K562 (cell line): ENCODE measurements at places on chromosomes 2 and 18. TPM values are rescaled to one million over a fixed set of nuclear protein-coding genes. Genes with fewer than 3 reads are reported as not detected.
A peak's percentile ranks its signal among the peaks of the same experiment; 100 is the strongest.

- H3K4me1 ChIP-seq: peaks cover 4% of the 10 kb centered on the region; the same call in 2 of the 3 replicates
- no peak for DNase-seq
- H3K36me3 ChIP-seq: no peaks in the 10 kb centered on the region
- H3K27ac ChIP-seq: no peak overlapping the region
- H3K27me3 ChIP-seq: peaks cover 14% of the 10 kb centered on the region
Measured at GRCh38 chr2:130328710-130329109, 14.0 kb upstream of the IMP4 start.

DNA sequence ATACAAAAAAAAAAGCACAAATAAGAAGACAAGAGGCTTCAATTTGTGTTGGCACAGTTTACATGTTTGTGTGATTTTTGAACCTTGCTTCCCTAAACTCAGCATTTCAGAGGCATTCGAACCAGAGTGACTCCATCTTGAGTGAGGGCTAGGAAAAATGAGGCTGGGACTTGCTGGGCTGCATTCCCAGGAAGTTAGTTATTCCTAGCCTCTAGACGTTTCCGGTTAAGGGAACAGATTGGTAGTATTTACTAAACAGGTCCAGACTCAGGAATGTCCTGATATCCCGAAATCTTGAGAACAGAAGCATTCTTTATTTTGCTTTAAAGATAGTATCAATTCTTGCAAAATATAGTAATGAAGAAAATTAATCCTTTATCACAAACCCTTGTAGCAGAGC, 46.7 kb downstream of the RIT2 start:
- H3K4me1 ChIP-seq: no peaks in the 10 kb centered on the region
- no peaks in the 10 kb centered on the region for H3K27me3 ChIP-seq
- H3K27ac ChIP-seq: no peak overlapping the region
- no peak for DNase-seq
- H3K36me3 ChIP-seq: no peaks in the 10 kb centered on the region
- no peak overlapping the region for H3K4me3 ChIP-seq

DNA sequence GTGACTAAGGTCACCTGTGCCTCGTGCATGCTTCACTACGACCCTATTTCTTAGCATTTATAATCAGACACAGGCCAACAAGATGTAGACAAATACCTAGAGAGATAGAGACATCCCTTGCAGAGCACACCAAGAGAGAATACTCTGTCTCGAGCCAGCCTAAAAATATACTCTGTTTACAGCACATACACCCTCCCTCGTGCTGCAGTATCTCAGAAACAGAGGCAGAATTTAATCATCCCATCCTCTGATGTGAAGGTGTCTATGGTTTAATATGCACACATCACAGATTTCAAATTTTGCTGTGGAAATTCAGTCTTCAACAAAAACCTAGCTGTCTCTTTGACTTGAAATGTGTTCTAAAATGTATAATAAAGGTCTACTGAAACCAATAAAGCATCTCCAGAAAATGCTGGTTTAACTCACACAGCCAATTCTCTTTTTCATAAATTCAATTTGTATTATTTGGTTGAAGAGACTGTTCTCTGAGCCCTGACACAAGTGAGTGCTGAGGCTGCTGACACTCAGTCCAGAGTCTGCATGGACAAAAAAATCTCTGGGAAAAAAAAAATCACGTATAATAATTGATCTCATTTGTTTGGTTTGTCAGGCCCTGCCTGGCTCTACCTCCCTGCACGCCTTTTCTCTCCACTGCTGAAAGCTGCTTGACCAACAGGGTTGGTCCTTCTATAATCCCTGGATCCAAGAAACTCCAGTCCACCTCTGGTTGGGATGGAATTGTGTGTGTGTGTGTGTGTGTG, 142.0 kb upstream of the FSHR start:
- H3K4me3 ChIP-seq: no peak overlapping the region
- H3K27ac ChIP-seq: no peak overlapping the region
- H3K36me3 ChIP-seq: no peaks in the 10 kb centered on the region

GRCh38 chr2:221431477-221431876, 140.6 kb downstream of the EPHA4 start:
- H3K4me1 ChIP-seq: no peaks in the 10 kb centered on the region
- H3K27ac ChIP-seq: no peak overlapping the region
- no peaks in the 10 kb centered on the region for H3K27me3 ChIP-seq

- DNase-seq: no peak
- no peaks in the 10 kb centered on the region for H3K27me3 ChIP-seq
- H3K36me3 ChIP-seq: peaks cover 5% of the 10 kb centered on the region; the same call in 1 of the 3 replicates
- no peaks in the 10 kb centered on the region for H3K4me1 ChIP-seq
Measured at GRCh38 chr2:3314626-3315025, 63.0 kb downstream of the EIPR1 start.

DNA sequence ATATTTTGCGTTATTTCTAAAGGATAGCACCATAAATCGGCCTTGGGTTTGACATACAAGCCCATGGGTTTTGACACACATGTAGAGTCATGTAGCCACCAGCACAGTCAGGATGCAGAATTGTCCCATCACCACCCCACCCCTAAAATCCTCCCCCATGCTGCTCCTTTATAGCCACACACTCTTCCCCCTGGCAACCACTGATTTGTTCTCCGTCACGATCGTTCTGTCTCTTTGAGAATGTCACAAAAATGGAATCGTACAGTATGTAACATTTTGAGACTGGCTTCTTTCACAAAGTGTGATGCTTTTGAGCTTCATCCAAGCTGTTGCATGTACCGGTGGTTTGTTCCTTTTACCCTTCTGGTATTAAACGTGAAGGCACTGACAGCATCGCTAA, 39.1 kb downstream of the CRACDL start:
- H3K4me1 ChIP-seq: no peaks in the 10 kb centered on the region
- no peak for DNase-seq
- H3K4me3 ChIP-seq: no peak overlapping the region
- H3K27me3 ChIP-seq: peaks cover 63% of the 10 kb centered on the region
- no peaks in the 10 kb centered on the region for H3K36me3 ChIP-seq

DNA sequence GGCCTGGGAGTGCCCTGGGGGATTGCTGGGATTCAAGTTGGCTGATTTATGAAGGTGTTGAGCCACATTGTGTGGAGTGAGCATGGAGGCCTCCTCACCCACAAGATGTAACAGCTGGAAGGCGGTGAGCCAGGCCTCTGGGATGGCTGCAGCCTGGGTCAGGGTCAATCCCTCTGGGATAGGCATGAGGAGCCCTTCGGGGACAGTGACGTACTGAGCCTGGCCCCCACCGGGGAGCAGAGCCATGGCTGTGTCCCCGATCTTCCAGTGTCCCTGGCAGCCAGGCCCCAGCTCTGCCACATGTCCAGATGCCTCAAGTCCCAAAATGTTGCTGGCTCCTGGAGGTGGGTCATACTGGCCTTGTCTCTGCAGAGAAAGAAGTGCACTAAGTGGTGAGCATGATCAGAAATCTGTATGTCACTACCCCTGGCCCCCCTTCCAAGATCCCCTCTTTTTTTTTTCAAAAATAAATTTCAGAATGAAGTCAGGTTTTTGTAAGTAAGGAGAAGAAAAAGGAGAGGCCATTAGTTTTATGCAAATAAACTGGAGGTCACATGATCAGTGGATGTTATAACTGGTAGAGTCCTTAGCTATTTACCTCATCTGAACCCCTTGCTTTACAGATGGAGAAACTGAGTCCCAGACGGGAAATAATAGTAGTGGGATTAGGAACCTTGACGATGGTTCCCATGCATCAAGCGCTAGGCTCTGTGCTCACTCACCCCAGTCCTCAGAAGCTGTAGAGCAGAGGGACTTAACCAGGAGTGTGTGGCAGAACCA, 1.7 kb downstream of the TP53I3 start:
- H3K27ac ChIP-seq: peak overlapping the region; percentile 75; the same call in 2 of the 3 replicates
- DNase-seq: no peak
- no peaks in the 10 kb centered on the region for H3K27me3 ChIP-seq
- H3K36me3 ChIP-seq: peaks cover 13% of the 10 kb centered on the region; the same call in 2 of the 3 replicates
- H3K4me1 ChIP-seq: peaks cover 15% of the 10 kb centered on the region; the same call in 2 of the 3 replicates

- H3K4me1 ChIP-seq: peaks cover 9% of the 10 kb centered on the region
- no peaks in the 10 kb centered on the region for H3K27me3 ChIP-seq
- no peak overlapping the region for H3K4me3 ChIP-seq
- DNase-seq: no peak
Measured at GRCh38 chr2:9610781-9611548, 19.8 kb downstream of the YWHAQ start.

DNA sequence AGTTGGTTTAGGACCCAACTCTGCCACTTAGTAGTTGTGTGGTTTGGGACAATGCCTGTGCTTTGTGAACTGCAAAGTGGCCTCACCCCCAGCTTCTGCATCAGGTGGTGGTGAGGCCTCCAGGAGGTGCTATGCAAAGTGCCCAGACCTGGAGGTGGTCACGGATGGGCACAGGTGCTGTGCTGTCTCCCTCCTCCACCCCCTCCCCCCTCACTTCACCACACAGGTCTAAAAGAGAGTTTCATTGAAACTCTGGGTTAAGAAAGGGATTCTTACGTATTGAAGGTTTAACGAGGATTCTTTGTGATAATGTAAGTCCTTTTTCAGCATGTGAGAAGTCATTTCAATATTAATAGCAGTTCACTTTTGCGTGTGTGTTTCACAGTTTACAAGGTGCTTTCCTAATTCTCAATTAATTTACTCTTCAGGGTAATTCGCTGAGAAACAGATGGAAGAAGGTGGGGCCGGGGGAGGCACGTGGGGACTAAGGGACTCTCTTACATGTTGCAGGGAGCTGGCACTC, 369.9 kb downstream of the LPIN1 start:
- H3K27me3 ChIP-seq: no peaks in the 10 kb centered on the region
- H3K27ac ChIP-seq: no peak overlapping the region
- no peaks in the 10 kb centered on the region for H3K36me3 ChIP-seq
- no peak overlapping the region for H3K4me3 ChIP-seq

DNA sequence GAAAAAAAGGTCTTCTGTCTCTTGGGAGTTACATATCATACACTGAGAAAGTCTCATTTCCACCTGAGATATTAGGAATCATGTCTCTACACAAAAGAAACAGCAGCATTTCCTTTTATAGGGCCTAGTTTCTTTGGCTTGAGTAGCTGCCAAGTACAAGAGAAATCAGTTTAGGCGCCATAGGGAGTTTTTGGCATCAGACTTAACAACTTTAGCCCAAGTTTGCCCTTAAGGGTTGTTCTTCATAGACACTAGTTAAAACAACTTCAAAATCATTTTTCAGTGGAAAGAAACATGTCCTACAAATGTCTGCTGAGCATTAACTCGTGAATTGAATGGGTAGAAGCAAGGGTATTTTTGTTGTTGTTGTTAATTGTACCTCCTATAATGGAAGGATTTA, 587.0 kb upstream of the DSEL start:
- no peak overlapping the region for H3K27ac ChIP-seq
- no peak for DNase-seq
- H3K4me1 ChIP-seq: no peaks in the 10 kb centered on the region

DNA sequence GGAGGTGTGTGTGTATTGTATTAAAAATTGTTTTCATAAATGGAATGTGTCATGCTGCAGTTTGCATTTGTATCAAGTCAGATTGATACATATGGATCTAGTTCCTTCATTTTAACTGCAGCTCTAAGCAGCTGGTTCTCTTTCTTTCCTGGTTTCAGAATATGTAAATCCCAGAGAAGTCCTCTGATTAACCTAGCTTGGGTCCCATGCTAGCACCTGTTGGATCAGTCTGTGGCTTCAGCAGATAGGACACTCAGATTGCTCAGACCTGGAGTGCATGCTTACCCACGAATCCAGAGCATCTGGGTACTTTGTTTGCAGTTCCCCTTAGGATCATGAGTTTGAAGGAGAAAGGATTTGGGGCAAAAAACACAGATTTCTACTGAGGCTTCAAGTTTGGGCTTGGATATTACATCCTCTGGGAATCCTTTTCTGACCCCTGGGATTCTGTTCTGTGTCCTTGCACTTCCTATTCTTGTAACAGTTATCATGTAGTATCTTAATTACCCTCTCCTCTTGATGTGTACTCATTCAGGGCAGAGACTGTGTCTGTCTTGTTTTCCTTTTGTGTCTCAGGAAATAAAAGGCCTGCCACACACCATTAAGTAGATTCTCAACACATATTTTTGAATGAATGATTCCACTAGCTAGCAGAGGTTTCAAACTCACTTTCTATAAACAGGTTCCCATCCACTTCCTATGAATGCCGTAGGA, 142.1 kb downstream of the PHLPP1 start:
- DNase-seq: no peak
- H3K27ac ChIP-seq: no peak overlapping the region
- no peaks in the 10 kb centered on the region for H3K27me3 ChIP-seq
- H3K4me1 ChIP-seq: peaks cover 4% of the 10 kb centered on the region; the same call in 1 of the 2 replicates

The SERPINB13 gene
- polyA plus RNA-seq: not detected in 2 replicates

The MOGAT1 gene
- not detected in 2 replicates for polyA plus RNA-seq

The GKN1 gene
- polyA plus RNA-seq: not detected in 2 replicates

The TTL gene
- 23.3 and 28.6 TPM in 2 replicates for polyA plus RNA-seq

The IL18R1 gene
- polyA plus RNA-seq: 2.9 and 3.7 TPM in 2 replicates

The RPRM gene
- not detected in 2 replicates for polyA plus RNA-seq
